Muscle of arm (tissue), 14 donors: ENCODE measurements at places on chromosomes 6 and 20.
A peak's percentile ranks its signal among the peaks of the same experiment; 100 is the strongest.

DNA sequence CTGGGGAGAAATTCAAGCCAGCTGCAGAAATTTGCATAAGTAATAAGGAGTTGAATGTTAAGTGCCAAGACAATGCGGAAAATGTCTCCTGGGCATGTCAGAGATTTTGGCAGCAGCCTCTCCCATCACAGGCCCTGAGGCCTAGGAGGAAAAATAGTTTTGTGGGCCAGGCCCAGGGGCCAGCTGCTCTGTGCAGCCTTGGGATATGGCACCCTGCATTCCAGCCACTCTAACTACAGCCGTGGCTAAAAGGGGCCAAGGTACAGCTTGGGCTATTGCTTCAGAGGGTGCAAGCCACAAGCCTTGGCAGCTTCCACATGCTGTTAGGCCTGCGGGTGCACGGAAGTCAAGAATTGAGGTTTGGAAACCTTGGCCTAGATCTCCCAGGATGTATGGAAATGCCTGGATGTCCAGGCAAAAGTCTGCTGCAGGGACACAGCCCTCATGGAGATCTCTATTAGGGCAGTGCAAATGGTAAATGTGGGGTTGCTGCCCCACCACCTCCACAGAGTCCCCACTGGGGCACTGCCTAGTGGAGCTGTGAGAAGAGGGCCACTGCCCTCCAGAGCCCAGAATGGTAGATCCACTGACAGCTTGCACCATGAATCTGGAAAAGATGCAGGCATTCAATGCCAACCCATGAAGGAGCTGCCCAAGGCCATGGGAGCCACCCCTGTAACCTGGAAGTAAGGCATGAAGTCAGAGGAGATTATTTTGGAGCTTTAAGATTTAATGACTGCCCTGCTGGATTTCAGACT lies 126.5 kb downstream of the DTNBP1 start:
- DNase-seq = no peak

DNA sequence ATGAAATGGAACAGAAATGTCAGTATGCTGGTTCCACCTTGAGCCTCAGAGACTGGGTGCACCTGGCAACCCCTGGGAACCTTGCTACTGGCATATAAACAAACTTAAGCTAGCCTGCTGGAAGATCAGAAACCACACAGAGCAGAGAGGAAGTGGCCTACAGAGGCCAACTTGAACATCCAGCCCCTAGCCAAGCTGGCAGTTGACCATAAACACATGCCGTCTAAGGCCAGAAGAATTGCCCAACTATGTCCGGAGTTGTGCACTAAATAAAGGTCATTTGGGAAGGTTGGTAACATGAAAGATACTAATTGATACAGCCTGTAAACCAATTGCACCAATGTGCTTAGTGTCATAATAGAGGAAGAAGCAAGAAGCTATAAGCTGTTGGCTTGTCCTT lies 266.6 kb upstream of the BTBD3 start:
- no peak for DNase-seq

DNA sequence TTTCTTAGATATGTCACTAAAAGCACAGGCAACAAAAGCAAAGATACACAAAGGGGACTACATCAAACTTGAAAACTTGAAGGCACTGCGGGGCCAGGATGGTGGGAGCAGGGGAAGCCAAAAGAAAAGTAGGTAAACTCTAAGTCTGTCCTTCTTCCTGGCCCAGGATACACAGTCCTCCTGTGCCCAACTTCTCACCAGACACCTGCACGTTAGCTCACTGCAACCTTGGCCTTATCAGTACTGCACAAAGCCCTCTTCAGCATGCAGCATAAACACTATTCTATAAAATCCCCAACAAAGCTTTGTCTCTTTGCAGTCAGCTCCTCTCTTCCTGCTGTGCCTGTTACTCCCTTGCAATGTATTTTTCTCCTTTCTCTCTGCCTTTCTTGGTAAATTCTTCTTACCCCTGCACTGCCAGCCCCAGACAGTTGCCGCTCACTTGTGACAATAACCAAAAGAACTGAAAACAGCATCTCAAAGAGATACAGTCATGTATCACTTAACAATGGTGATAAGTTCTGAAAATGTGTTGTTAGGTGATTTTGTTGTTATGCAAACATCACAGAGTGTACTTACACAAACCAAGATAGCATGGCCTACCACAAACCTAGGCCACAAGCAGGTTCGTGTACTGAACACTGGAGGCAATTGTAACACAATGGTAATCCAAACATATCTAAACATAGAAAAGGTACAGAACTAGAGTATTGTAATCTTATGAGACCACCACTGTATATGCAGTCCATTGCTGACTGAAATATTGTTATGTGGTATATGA lies 51.2 kb downstream of the NINL start:
- DNase-seq = no peak

DNA sequence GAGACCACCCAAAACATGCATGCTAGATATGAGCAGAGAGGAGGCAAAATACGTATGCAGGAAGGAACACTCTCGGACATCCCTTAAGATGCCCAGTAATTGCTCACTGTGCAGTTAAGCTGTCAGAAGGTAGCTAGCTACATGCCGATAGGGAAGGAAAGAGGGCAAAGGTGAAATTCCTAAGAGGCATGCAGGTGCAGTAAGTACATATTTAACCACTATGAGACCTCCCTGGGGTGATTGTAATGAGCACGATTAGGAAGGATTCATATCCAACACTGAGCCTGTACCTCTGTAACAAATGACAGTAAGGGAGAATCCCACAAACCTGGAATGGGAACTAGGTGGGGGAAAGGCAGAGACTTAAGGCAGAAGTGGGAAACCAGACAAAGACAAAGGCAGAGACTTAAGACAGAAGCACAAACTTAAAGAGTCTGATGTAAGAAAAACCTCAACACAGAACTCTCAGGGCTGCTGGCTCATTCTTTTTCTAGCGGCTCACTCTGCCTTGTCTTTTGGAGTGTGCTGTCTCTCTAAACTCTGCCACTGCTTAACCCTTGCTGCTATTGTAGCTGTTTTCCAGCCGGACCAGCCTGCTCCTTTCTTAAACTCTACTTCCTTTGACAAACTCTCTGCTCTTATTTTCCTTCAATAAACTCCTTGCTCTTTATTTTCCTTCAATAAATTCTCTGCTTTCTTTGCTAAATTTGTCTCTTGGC lies 148.1 kb downstream of the UBE3D start:
- DNase-seq = no peak

DNA sequence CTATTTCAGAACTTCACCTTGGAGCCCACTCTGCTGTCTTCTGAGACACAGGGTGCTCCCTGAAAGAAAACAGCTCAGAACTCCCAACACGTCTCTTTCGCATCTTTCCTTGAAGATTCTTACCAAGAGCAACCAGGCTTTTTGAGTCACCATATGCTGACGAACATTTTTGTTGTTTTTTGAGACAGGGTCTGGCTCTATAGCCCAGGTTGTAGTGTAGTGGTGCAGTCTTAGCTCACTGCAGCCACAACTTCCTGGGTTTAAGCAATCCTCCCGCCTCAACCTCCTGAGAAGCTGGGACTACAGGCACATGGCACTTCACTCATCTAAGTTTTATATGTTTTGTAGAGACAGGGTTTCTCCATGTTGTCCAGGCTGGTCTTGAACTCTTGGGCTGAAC lies 68.5 kb downstream of the TRMT11 start:
- DNase-seq = no peak

DNA sequence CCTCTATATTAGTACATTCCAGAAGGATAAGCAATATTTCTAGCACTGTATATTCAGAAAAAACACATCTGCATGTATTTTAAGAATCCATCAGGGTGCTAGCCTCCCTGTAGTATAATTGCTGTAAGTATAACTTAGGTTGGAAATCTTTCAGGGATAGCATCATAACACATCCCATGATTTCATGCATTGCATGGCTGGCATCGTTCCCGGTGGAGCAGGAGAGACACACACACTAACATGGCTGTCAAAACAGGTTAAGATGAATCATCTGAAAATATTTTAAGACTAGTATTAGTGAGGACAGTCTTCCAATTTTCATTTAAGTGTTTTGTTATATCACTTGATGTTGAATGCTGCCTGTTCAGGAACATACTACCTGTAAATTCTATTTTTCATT lies 32.1 kb upstream of the CENPW start:
- DNase-seq = peak; percentile 82

DNA sequence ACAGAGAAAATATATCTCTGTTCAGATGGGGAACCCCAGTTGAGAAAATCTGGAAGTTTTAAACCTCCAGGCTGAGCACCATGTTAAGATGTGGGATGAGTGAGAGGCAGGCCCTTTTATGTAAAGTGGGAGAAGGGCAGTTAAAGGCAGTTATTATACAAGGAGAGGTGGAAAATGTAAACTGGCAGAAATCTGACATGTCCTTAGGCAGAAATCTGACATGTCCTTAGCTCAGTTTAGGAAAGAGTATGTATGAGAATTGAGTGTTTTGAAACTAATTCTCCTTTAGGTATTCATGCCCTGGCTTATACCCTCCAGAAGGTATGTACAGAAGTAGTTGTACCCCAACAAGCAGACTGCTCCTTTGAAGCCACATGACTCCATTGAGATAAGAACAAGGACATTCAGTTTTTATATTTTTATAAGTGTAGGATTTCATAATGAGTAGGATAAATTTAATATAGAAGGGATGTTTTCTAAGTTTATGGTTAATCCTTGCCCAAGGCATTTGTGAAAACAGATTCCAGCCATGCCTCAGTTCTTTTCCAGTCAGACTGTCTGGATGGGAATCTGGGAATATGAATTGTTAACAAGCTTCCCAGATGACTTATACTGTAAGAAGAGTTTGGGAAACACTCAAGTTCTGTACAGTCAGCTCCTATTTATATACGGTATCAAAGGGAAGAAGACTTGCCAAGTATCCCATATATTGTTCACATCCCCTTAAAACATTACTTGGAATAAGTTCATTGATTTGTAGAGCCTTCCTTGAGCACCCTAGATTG lies 87.7 kb downstream of the SCAND1 start:
- DNase-seq = no peak

GRCh38 chr6:14799928-14800327 lies 445.9 kb upstream of the JARID2 start:
- DNase-seq = peak; percentile 59

GRCh38 chr20:47741669-47742608 lies 43.3 kb downstream of the SULF2 start:
- DNase-seq = no peak

GRCh38 chr20:22515264-22515663 lies 69.1 kb downstream of the FOXA2 start:
- no peak for DNase-seq

- no peak for DNase-seq
These were observed 38.6 kb downstream of the OVOL2 start for GRCh38 chr20:18019068-18019467.

DNA sequence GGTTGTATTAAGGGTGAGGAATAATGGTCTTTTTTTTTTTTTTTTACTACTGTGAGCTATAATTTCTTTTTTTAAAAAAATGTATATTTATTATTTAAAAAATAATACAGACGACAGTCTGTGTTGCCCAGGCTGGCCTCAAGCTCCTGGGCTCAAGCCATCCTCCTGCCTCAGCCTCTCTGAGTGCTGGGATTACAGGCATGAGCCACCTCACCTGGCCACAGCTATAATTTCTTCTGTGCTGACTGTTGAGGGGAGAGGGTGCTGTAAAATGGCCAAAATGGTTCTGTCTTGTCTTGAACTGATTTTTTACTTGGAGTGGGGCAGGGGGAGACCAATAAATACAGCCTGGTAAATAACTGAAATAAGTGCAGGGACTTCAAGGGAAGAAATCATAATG lies 3.6 kb downstream of the SRSF3 start:
- no peak for DNase-seq

- peak; percentile 7 for DNase-seq
These were observed 499.1 kb upstream of the MAN1A1 start for GRCh38 chr6:119848696-119849095.

DNA sequence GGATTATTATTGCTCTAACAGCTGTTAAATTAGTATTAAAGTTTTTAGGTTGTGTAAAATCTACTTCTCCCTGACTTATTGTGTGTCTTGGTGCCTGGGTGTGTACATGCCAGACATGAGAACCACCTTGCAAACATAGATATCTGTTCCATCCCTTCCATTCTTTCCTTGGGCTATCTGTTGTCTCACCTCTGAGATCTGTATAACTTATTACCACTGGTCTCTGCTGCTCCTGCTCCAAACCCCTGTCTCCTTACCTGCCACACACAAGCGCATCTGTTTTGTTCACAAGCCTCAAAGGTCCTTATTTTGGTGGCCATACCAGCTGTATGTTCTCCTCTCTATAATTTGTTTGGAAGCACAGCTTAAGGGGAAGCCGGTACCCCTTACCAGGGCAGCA lies 2.5 kb downstream of the LRRC1 start:
- DNase-seq = no peak

DNA sequence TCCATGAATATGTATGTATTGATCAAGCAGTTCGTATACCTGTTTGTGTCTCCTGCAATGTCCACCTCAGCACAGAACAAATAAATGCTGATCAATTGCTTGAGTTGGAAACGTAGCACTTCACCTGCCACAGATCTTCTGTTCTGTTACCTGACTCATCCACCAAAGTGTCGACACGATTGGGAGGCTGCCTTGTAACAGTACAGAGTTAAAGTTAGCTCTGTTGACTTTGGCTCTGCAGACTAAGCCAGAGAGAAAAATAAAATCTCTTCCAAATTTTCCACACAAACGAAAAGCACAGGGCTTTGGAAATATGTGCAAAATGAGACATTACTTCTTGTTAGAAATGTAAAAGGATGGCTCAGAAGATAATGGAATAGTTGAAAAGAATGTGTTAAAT lies 245.4 kb downstream of the NRN1 start:
- DNase-seq = no peak

GRCh38 chr6:112337209-112337638 lies 9.9 kb upstream of the RFPL4B start:
- peak; percentile 88 for DNase-seq

- DNase-seq = peak; percentile 4
These were observed 567 bp downstream of the HS3ST5 start for GRCh38 chr6:114342086-114342825.
